HAP-1 (cell line): ENCODE measurements at places on chromosomes 12 and 14.

DNA sequence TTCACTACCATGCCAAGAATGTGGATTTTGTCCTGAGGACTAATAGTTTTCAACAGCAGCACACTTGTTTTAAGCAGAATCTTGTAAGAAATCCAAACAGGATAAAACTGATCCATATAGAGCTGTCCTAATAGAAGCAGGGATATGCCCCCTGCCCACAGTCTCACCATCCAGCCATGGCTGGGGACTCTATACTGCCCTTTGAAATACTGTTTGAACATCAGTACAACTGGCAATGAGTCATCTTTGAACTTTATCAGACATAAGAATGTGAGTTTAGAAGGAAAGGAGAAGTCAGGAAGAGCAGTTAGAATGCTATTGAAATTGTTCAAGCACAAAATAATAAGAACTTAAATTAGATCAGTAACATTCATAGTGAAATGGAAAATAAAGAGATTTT lies 3.8 kb upstream of the C12orf42 start:
- DNase-seq: no peak

- DNase-seq: no peak
These were observed 196.2 kb upstream of the ALG10 start for GRCh38 chr12:33825986-33826602.

DNA sequence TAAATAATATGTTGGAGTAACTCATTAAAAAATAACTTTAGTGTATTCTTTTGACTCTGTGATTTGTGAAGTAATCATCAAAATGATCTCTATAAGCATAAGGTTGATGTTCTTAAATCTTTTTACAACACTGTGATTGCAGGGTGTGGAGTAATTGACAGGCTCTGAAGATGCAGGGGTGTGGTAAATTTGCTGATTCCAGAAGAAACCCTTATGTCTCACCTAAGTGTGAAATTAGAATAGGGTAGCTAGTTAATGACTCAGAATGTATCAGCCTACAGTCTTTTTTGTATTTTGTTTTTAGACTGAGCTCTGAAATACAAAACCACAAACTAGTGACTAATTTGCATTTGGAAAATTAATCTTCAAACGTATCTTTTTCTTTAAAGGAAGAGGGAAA lies 5.9 kb downstream of the PRPF39 start:
- DNase-seq: no peak

- no peak for DNase-seq
These were observed 190.3 kb downstream of the KIF21A start for GRCh38 chr12:39252628-39253027.

- DNase-seq: no peak
These were observed 9.2 kb upstream of the ING4 start for GRCh38 chr12:6672143-6672542.

- DNase-seq: peak; percentile 92
These were observed 7.3 kb downstream of the STAC3 start for GRCh38 chr12:57243521-57244311.
